ENCODE measurements at places on chromosomes 6 and 20.

GRCh38 chr20:64131406-64131805 is 24.0 kb upstream of the NPBWR2 start:
- no peak for DNase-seq

DNA sequence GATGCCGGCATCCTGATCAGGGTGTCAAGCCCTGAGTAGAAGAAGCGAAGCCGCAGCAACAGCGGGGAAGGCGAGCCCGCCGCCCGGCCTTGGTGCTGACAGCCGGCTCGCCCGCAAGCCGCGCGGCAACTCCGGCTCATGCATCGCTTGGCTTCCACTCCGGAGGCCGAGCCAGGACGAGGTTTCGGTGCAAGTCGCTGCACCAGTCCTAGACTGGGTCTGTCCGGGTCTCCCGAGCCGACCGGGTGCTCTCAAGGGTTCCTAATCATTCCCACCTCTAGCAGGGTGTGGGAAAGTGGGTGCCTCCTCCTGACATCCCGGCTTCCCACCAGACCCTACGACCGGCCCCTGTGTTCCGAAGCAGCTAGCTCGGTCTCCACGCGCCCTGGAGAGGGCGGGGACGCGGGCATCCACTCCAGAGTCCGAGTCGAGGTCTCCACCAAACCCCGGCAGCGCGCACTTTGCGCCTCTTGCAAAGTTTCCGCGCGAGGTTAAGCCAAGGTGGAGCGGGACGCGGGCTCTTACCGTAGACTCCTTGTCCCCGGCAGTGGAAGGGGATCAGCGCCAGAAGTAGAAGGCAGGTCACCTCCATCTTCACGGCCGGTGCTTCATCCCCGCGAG is 1.4 kb downstream of the MDGA1 start:
- DNase-seq, result no peak

GRCh38 chr6:72466971-72467566 is 154.8 kb upstream of the KCNQ5 start:
- no peak for DNase-seq

GRCh38 chr6:16684896-16685554 is 76.2 kb downstream of the ATXN1 start:
- DNase-seq, result no peak

DNA sequence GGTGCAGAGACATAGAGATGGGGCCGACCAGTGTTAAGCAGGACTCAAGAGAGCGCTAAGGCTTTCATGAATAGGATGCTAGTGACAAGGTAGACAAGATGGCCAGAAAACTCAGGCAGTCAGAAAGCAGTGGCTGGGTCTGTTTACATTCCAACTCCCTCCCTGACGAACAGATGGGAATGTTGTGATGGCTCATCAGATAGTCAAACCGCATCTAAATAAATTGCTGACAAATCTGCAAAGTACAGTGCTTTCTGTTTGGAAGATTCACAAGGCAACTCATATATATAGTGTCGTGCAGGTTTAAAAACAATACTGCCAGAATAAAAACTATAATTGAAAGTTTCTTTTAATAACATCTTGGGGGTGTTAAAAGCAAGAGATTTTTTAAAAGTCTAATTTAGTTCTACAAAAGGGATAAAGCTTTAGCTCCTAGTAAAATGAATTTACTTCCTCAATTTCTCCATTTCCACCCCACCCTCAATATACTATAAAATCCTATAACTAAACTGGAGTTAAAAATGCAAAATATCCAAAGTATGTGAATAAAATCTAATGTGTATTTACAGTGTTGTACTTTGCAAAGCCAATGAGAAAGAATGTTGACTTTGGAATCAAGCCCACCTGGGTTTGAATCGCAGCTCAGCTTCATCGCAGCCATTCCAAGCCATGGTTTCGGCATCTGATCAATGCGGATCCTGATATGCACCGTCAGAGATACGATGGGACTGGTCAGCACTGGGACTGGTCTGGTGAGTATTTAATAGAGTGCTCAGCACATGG is 247.3 kb upstream of the PDE10A start:
- no peak for DNase-seq

DNA sequence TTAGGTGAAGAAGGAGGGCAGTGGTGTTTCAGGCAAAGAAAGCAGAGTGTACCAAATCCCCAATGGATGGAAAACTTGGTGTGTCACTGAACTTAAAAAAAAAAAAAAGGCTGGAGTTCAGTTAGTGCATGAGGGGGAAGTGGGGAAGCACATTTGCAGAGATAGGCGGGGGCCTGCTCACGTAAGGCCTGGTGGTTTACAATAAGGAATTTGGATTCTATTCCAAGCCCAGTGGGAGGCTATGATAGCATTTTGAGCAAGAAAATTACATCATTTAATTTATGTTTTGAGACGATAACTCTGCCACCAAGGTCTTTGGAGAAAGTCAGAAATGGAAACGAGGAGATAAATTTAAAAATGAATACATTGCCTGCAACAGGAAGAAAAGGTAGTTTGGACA is 225.5 kb downstream of the EYA4 start:
- DNase-seq, result no peak

- no peak for DNase-seq
These were observed 57.2 kb upstream of the GGTLC1 start for GRCh38 chr20:24045621-24046318.

GRCh38 chr6:27551607-27552006 is 78.7 kb upstream of the ZNF184 start:
- no peak for DNase-seq

DNA sequence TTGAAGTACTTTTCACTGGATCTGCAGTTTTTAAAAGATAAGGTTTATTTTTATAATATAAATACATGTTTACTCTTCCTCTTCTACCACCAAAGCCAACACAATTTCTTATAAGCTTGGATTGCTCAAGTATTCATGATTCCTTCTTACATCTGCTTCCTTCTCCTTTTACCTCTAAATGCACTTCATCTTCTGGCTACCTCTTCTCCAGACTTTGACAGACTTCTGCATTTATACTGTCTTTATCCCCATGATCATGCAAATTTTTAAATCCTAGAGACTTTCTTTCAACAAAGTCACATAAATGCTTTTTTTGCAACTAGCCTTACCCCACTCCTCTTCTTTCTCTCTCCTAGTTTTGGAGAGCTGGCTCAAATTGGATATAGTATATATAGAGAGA is 142.9 kb downstream of the TFAP2B start:
- DNase-seq, result no peak

- no peak for DNase-seq
These were observed 80.5 kb downstream of the PRSS35 start for GRCh38 chr6:83592770-83593394.

DNA sequence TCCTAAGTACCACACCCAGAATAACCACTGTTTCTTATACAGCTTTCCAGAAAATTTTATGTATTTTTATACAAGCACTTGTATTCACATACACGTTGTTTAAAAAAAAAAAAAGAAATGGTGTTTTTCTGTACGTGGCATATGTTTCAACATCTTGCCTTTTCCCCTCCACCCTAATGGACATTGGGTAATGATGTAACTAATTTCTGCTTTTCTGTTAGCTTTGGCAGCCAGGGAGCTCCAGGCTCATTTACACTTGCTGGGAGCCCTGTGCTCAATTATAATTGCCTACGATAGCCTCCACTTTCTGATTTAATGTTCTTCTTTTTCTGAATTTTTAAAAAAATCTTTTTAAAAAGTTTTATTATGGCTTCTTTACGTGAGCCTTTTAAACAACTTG is 352.4 kb downstream of the UTRN start:
- DNase-seq, result no peak

GRCh38 chr6:111533087-111533784 is 50.2 kb upstream of the REV3L start:
- no peak for DNase-seq

- no peak for DNase-seq
These were observed 579.0 kb upstream of the BTBD3 start for GRCh38 chr20:11338496-11339306.
